ENCODE measurements at places on chromosomes 16 and 17. TPM values are rescaled to one million over a fixed set of nuclear protein-coding genes. Genes with fewer than 3 reads are reported as not detected.
A peak's percentile ranks its signal among the peaks of the same experiment; 100 is the strongest.

GRCh38 chr16:280005-280460 lies 358 bp upstream of the ARHGDIG start:
- H3K27ac ChIP-seq, result no peak overlapping the region
- peaks cover 8% of the 10 kb centered on the region for H3K4me1 ChIP-seq
- peaks cover 17% of the 10 kb centered on the region for H3K27me3 ChIP-seq
- H3K36me3 ChIP-seq, result no peaks in the 10 kb centered on the region

GRCh38 chr16:19223235-19224170 lies 55.5 kb downstream of the SYT17 start:
- H3K4me3 ChIP-seq, result no peak overlapping the region
- H3K27ac ChIP-seq, result no peak overlapping the region
- DNase-seq, result peak; percentile 58
- H3K36me3 ChIP-seq, result no peaks in the 10 kb centered on the region

- H3K4me3 ChIP-seq, result no peak overlapping the region
- no peaks in the 10 kb centered on the region for H3K27me3 ChIP-seq
- no peaks in the 10 kb centered on the region for H3K36me3 ChIP-seq
- DNase-seq, result no peak
- H3K4me1 ChIP-seq, result no peaks in the 10 kb centered on the region
- H3K27ac ChIP-seq, result no peak overlapping the region
These were observed 32.2 kb upstream of the BRD7 start for GRCh38 chr16:50400967-50401348.

GRCh38 chr16:228151-228851 lies 948 bp downstream of the LUC7L start:
- peak overlapping the region; percentile 97 for H3K27ac ChIP-seq
- no peaks in the 10 kb centered on the region for H3K27me3 ChIP-seq
- DNase-seq, result no peak
- H3K4me1 ChIP-seq, result peaks cover 8% of the 10 kb centered on the region

- H3K4me3 ChIP-seq, result no peak overlapping the region
- H3K27me3 ChIP-seq, result no peaks in the 10 kb centered on the region
- H3K36me3 ChIP-seq, result no peaks in the 10 kb centered on the region
- no peaks in the 10 kb centered on the region for H3K4me1 ChIP-seq
These were observed 183.6 kb downstream of the MAP2K6 start for GRCh38 chr17:69597898-69598692.

- DNase-seq, result peak; percentile 61
- no peaks in the 10 kb centered on the region for H3K4me1 ChIP-seq
- H3K36me3 ChIP-seq, result no peaks in the 10 kb centered on the region
- H3K27ac ChIP-seq, result no peak overlapping the region
- no peak overlapping the region for H3K4me3 ChIP-seq
These were observed 16.9 kb downstream of the DOC2B start for GRCh38 chr17:164303-165235.

- no peaks in the 10 kb centered on the region for H3K36me3 ChIP-seq
- no peaks in the 10 kb centered on the region for H3K27me3 ChIP-seq
- H3K27ac ChIP-seq, result no peak overlapping the region
- H3K4me1 ChIP-seq, result peaks cover 26% of the 10 kb centered on the region
- peak; percentile 42 for DNase-seq
These were observed 830 bp downstream of the SPHK1 start for GRCh38 chr17:76384987-76385891.

DNA sequence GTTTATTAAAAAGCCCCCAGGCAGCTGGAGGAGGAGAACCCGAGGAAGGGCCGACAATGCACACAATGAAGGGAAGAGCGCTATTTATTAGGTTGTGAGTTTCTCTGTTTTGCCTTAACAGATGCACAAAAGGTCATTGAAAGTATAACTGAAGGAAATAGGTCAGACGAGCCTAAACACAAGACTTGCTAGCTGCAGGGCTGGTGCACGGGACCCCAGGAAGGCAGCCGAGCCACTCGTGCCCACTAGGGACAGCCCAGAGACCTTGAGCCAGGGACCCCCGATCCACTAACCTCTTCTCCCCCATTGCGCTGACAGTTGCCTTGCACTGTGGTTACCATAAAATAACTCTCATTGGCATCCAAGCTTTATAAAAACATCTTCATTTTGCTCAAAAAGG lies 11.3 kb downstream of the LITAFD start:
- H3K4me1 ChIP-seq, result no peaks in the 10 kb centered on the region
- no peak for DNase-seq
- peaks cover 70% of the 10 kb centered on the region for H3K36me3 ChIP-seq
- H3K4me3 ChIP-seq, result no peak overlapping the region
- H3K27me3 ChIP-seq, result no peaks in the 10 kb centered on the region
- no peak overlapping the region for H3K27ac ChIP-seq

- no peaks in the 10 kb centered on the region for H3K4me1 ChIP-seq
- no peak for DNase-seq
- H3K27me3 ChIP-seq, result no peaks in the 10 kb centered on the region
- no peak overlapping the region for H3K27ac ChIP-seq
- H3K4me3 ChIP-seq, result no peak overlapping the region
- no peaks in the 10 kb centered on the region for H3K36me3 ChIP-seq
These were observed 778.6 kb downstream of the KCNJ2 start for GRCh38 chr17:70947636-70948565.

- DNase-seq, result no peak
- H3K36me3 ChIP-seq, result no peaks in the 10 kb centered on the region
- H3K27ac ChIP-seq, result no peak overlapping the region
- no peak overlapping the region for H3K4me3 ChIP-seq
- no peaks in the 10 kb centered on the region for H3K27me3 ChIP-seq
- peaks cover 7% of the 10 kb centered on the region for H3K4me1 ChIP-seq
These were observed 1.7 kb downstream of the RAD51D start for GRCh38 chr17:35117984-35118383.

GRCh38 chr16:88430524-88431446 lies 22.3 kb upstream of the ZFPM1 start:
- H3K36me3 ChIP-seq, result no peaks in the 10 kb centered on the region
- no peak overlapping the region for H3K27ac ChIP-seq
- no peak for DNase-seq
- H3K4me3 ChIP-seq, result peak overlapping the region; percentile 33
- H3K4me1 ChIP-seq, result no peaks in the 10 kb centered on the region

DNA sequence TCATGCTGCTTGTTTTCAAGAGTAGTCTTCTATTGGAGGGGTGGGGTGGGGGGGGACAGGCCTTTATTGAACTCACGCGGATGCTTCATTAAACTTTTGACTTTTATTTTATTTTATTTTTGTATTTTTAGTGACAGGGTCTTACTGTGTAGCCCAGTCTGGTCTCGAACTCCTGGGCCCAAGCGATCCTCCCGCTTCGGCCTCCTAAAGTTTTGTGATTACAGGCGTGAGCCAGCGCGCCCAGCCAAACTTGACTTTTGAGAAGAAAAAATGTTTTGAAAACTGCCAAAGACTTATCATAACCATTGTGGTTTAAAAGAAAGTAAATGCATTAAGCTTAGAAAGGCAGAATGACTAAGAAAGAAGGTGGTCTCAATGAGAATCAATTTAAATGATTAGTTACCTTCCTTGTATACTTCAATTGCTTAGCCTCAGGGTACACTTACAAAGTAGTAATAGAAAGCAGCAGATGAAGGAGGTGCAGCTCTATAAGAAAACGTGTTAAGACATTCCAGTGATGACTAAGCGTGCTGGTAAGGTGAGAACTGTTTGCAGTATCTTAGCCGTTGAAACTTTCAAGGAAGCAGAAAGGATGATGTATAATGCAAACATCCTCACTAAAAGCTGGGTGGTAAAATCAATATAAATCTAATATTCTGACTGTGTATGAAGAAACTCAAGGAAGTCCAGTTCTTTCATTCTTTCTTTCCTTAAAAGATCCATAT lies 1.2 kb downstream of the AP2B1 start:
- DNase-seq, result no peak
- H3K27ac ChIP-seq, result no peak overlapping the region
- H3K27me3 ChIP-seq, result no peaks in the 10 kb centered on the region
- H3K36me3 ChIP-seq, result no peaks in the 10 kb centered on the region
- no peak overlapping the region for H3K4me3 ChIP-seq
- H3K4me1 ChIP-seq, result peaks cover 19% of the 10 kb centered on the region

- H3K27ac ChIP-seq, result no peak overlapping the region
- no peaks in the 10 kb centered on the region for H3K27me3 ChIP-seq
- DNase-seq, result no peak
- no peak overlapping the region for H3K4me3 ChIP-seq
- no peaks in the 10 kb centered on the region for H3K4me1 ChIP-seq
These were observed 87.1 kb downstream of the PLXDC1 start for GRCh38 chr17:39064374-39064773.

GRCh38 chr16:24729951-24730815 lies 732 bp downstream of the TNRC6A start:
- peak overlapping the region; percentile 72 for H3K4me3 ChIP-seq
- peaks cover 32% of the 10 kb centered on the region for H3K4me1 ChIP-seq
- H3K27me3 ChIP-seq, result no peaks in the 10 kb centered on the region
- H3K36me3 ChIP-seq, result no peaks in the 10 kb centered on the region
- DNase-seq, result peak; percentile 38
- H3K27ac ChIP-seq, result peak overlapping the region; percentile 97

- H3K36me3 ChIP-seq, result no peaks in the 10 kb centered on the region
- no peak overlapping the region for H3K4me3 ChIP-seq
- peaks cover 6% of the 10 kb centered on the region for H3K27me3 ChIP-seq
- DNase-seq, result peak; percentile 74
- peaks cover 7% of the 10 kb centered on the region for H3K4me1 ChIP-seq
These were observed 246.6 kb upstream of the RPL38 start for GRCh38 chr17:73956595-73957465.

DNA sequence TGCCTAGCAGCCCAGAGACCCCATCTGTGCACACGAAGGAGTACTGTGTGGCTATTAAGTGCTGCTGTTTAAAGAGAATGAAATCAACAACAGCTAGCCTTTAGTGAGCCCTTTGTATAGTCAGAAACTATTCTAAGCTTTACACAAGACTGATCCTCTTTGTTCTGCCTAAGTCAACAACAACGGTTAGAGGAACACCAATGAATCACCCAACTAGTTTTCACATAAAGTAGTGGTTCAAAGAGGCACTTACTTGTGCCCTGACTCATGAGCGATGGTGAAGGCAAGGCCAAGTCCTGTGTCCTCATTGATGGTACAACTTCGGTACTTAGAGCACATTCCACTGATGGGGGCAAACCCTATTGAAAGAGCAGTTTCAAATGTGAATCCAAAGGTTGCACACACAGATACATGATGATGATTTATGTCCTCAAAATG lies 75.8 kb downstream of the ADAMTS18 start:
- H3K4me3 ChIP-seq, result no peak overlapping the region
- no peaks in the 10 kb centered on the region for H3K36me3 ChIP-seq
- peaks cover 3% of the 10 kb centered on the region for H3K27me3 ChIP-seq
- H3K4me1 ChIP-seq, result no peaks in the 10 kb centered on the region
- no peak for DNase-seq
- no peak overlapping the region for H3K27ac ChIP-seq

DNA sequence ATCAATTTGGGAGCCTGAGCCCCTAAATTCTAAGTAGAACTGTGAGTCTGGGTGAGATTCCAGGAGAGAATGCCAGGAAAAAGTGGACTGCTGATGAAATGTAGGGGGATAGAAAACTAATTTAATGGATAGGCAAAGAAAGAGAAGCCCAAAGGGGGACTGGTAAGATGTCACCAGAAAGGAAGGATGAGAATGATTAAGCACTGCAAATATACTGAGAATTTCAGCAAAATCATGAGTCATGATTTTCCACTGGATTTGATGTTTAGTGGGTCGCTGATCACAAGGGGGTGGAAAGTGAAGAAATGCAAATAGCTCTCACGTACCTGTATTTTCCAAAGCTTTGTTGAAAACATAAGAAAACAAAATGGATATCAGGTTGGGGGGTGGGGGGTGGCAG lies 201.8 kb downstream of the SLC39A11 start:
- H3K36me3 ChIP-seq, result no peaks in the 10 kb centered on the region
- H3K27me3 ChIP-seq, result no peaks in the 10 kb centered on the region
- no peak overlapping the region for H3K4me3 ChIP-seq
- DNase-seq, result no peak

DNA sequence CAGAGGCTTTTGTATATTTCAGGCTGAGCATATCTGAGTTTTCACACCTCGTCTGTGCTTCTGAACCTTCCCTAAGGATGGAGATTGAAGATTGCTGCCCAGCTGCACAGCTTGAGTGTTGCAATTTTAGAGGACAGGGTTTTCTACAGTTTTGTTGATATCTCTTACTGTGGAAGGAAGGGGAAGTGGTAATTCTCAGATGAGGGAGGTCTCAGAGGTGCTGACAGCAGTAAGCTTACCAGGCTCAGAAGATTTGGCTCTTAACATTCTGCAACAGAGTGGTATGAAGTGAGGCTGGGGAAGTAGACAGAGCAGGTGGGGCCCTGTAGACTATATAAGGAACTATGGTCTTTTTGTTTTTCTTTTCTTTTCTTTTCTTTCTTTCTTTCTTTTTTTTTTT lies 45.8 kb upstream of the ARHGAP17 start:
- H3K36me3 ChIP-seq, result no peaks in the 10 kb centered on the region
- DNase-seq, result no peak
- H3K4me3 ChIP-seq, result no peak overlapping the region
- H3K4me1 ChIP-seq, result peaks cover 3% of the 10 kb centered on the region
- H3K27ac ChIP-seq, result no peak overlapping the region

- no peak for DNase-seq
- peaks cover 4% of the 10 kb centered on the region for H3K4me1 ChIP-seq
- no peaks in the 10 kb centered on the region for H3K27me3 ChIP-seq
- no peaks in the 10 kb centered on the region for H3K36me3 ChIP-seq
These were observed 25.6 kb downstream of the TRAP1 start for GRCh38 chr16:3691761-3692160.

Gene CDK5R1
- polyA plus RNA-seq, result 0.98 TPM

Gene CPHXL2
- polyA plus RNA-seq, result not detected

Gene ALOX15
- polyA plus RNA-seq, result not detected

Gene B4GALNT2
- polyA plus RNA-seq, result 0.04 TPM

Gene SLC35G6
- polyA plus RNA-seq, result 0.24 TPM

Gene CASKIN2
- polyA plus RNA-seq, result 28.3 TPM

Gene TMEM114
- not detected for polyA plus RNA-seq

Gene HCRT
- not detected for polyA plus RNA-seq

Gene MSLN
- polyA plus RNA-seq, result not detected

Gene AXIN2
- 8.3 TPM for polyA plus RNA-seq

Gene EVPLL
- not detected for polyA plus RNA-seq

Gene HSD17B2
- polyA plus RNA-seq, result not detected
